ENCODE measurements at places on chromosomes 1 and 21.

GRCh38 chr21:28253961-28254360 is 738.7 kb downstream of the LTN1 start:
- DNase-seq = no peak

DNA sequence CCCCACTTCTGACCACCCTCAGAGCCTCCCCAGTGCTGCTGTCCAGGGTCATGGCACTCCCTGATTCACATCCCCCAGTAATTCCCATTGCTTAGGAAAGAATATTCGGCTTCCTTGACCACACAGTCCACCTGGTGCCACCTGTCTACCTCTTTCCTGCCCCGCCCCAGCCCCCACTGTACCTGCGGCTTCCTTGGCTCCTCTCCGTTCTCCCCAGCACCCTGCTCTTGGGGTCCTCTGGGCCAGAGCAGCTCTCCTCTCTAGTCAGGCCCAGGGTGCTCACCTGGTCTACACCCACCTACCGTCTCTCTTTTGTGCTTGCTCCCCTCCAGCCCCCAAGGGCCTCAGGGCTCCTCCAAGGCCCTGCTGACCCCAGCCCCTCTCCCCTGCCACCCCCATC is 142.6 kb downstream of the PEX14 start:
- DNase-seq = no peak

DNA sequence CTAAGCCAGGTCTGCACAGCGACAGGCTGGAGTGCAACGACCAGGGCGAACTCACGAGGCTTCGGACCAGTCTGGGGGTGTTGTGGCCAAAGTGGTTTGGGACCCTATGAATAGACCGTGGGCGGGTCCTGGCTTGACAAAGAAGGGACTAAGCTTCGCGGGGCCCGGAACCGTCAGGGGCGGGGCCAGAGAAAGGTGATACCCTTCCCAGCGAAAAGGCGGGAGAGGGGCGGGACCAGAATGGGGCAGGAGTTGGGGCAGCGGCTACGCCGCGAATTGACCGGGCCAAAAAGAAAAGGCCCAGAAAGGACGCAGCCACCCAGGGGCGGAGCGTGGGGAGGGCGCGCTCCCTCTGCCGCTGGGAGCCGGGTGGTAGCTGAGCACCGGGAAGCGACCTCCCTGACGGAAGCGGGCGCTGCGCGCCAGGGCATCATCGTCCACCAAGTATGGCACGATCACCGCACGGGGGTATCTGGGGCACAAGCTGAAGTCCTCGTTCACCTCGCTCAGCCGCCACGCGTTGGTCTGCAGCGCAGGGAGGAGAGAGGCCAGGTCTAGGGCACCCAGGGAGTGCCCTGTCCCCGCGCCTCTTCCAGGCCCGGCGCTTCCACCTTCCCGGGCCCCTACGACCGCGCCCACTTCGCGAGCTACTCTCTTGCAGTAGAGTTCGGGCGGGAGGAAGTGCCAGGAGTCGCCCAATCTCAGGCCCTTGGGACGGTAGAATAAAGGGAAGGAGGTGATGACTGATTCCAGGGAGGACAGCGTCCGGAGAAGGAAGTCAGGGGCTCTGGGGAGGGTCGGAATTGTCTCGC is 6.7 kb upstream of the FAM167B start:
- peak; percentile 77 for DNase-seq

GRCh38 chr1:22273686-22274681 is 131.1 kb upstream of the WNT4 start:
- no peak for DNase-seq

GRCh38 chr1:219544163-219544846 is 68.6 kb downstream of the ZC3H11B start:
- peak; percentile 16 for DNase-seq

DNA sequence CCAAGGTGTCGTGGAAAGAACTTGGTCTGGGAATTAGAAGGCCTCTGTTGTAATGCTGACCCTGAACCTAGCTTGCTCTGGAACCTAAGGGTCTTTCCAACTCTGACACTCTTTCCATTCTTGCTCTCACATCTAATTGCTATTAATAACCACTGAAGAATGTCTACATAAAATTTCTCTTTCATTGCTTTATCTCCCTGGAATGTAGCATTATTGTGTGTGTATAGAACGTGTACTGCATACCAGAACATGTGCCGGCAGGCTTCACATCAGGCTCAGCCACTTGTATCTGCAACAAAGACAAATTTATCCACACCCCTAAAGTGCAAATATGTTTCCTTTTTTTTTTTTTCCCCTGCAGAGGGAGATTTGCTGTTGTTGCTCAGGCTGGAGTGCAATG is 13.9 kb upstream of the LAX1 start:
- no peak for DNase-seq

- no peak for DNase-seq
These were observed 259.9 kb downstream of the FAF1 start for GRCh38 chr1:50700214-50700613.

- DNase-seq = no peak
These were observed 326.1 kb downstream of the NCAM2 start for GRCh38 chr21:21324297-21324696.

- DNase-seq = no peak
These were observed 11.2 kb downstream of the UBE2Q1 start for GRCh38 chr1:154547105-154547732.

GRCh38 chr1:157360023-157360390 is 192.3 kb downstream of the FCRL5 start:
- no peak for DNase-seq

- DNase-seq = no peak
These were observed 183.7 kb downstream of the CLIC6 start for GRCh38 chr21:34852448-34852847.

DNA sequence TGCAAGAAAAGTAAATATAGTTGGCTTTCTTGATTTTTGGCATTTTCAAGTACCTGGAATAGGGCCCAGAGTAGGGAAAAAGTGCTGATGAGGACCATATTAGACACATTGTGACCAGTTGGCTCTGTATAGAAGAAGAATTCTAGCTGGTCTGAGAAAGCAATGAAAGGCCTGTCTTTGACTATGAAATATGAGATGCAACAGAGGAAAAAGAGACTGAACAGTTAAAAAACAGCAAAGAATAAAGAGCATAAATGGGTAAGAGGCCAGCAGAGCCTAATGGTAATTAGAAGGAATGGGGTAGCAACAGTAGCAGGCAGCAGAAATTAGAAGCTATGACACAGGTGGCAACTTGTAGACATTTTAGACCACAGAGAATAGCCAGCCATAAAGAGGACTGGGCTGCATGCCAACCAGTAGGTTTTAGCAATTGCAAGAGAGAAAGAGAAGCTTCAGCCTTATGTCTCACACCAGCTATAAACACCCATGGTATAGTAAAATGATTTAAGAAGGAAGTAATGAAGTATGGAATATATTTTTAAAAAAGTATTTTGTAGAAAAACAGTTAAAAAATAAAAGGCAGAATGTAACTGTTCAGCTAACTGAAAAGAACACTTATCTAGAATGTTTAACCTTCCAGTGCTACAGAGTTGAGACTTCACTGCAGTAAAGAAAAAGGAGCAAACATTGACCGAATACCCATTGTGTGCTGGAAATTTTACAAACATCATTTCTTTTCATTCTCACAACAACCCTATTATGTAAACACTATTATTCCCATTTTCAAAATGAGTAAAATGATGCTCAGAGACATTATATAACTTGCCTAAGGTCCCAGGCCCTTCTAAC is 114.1 kb downstream of the LHX4 start:
- no peak for DNase-seq

DNA sequence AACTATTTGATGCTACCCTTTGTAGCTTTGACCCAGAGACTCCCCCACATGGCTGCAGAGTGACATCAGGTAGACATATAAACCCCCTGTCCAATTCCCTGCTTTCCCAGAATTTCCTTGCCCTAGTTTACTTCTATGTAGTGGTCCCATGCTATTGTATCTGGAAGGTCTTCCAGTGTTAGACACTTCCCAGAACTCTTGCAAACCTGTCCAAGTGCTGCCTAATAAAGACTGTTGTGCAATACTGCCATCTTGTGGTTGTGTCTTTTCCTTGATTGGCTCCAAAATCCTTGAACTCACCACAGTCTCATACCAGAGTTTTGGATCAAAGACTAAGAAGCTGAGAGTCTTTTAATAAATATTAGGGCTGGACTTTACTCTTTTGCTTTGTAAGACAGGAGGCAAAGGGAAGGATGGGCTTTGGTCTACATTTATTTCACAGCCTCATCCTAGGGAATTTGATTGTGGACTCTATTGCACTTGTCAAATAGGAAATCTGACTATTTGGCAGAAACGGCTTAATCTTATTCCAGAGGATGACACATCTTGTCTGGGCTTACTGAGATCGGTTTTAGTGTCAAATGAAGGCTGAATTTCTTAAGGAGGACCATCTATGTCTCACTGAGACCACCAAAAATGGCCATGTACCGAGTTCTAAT is 169.9 kb downstream of the LRRC7 start:
- peak; percentile 79 for DNase-seq

- DNase-seq = no peak
These were observed 18.1 kb downstream of the SAMSN1 start for GRCh38 chr21:14527696-14528652.

- DNase-seq = no peak
These were observed 156.2 kb downstream of the TPR start for GRCh38 chr1:186218654-186219352.

- peak; percentile 54 for DNase-seq
These were observed 116.1 kb downstream of the SPATA17 start for GRCh38 chr1:217747156-217747769.

DNA sequence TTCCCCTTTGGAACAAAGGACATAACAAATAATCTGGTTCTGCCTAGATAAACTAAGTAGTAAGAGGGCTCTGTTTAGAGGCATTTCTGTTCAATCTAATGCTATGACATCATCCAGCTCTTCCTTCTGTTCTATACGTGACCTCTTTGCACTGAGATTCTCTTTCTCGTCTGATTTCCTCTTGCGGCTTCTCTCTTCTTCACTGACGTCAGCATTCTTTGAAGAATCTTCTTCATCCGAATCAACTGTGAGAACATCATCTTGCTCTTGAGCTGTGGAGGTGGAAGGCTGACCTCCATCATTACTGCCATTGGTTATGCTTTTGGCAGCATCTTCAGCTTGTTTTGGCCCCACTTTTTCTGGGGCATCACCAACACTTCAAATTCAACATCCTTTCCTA is 130.4 kb downstream of the HS2ST1 start:
- no peak for DNase-seq

GRCh38 chr1:64133036-64133435 is 70.4 kb upstream of the UBE2U start:
- no peak for DNase-seq

GRCh38 chr1:172818841-172819527 is 160.1 kb downstream of the FASLG start:
- no peak for DNase-seq

DNA sequence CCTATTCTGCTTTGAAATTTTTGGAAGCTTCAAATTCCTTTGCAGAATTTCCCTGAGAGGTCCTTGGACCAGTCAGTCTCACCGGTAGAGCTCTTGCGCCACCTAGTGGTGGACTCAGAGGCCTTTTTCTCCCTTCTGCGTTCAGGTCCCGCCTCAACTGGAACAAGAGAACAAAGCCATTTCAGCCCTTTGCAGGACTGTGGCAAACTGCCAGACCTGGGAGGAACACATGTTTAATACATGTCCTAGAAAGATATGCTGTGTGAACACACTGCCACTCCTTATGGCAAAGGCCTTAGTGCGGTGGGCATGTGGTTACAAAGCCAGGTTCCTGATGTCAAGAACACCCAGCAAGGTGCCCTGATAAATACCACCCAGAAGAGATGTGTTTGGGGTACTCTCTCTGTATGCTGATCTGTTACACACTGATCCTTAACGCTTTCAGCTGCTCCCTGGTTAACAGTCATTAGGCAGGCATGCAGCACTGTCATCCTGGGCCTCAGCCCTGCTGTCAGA is 82.2 kb upstream of the SSX2IP start:
- peak; percentile 82 for DNase-seq

- DNase-seq = no peak
These were observed 72.8 kb downstream of the CNST start for GRCh38 chr1:246638941-246639655.

DNA sequence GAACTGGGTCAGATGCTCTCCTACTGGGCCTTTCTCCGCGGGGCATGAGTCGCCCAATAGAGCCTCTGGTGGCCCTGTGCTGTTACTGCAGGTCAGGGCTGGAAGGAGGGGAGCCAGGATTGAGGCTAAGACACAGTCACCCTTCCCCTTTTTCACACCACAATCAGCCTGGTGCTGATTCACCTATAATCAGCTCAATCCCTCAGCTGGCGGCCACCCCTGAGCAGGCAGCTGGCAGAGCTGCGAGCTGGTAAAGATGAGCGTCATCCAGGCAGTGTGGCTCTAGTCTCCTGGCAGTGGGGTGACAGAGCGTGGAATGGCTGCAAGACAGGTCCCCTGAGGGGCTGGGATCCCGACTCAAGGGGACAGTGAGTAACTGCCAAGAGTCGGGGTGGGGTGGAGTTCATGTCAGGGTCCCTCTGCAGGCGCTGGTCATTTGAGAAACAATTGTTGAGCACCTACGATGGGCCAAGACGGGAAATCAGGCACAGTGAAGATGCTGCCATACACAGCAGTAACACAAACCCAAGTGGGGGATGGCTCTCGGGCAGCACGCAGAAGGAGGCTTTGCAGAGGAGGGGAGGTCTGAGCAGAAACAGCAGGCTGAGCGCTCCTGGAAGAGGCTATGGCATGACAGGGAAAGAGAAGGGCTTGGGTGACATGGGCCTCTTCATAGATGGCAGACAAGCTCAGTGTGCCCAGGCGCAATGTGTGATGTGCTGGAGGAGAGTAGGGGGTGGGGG is 21.8 kb downstream of the ATF3 start:
- peak; percentile 77 for DNase-seq

DNA sequence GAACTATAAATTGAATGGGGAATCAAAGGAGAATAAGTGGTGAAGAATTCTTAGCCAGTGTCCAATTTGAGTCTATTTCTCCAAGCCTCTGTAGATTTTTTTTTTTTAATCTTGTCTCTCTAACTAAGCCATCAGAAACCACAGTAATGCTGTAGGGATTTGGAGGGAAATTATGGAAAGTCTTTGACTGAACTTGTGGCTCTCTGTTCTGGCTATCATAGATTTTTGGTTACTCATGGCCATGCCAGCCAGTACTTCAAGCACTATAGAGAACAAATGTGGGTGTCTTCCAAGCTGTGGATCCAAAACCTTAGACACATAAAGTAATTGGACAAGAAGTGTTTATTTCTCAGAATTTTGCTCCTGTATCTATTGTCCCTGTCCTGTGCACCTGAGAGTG is 147.9 kb downstream of the LRRC40 start:
- DNase-seq = no peak

- DNase-seq = no peak
These were observed 146.7 kb upstream of the C1orf105 start for GRCh38 chr1:172273647-172274396.

- DNase-seq = peak; percentile 80
These were observed 65.8 kb downstream of the CD34 start for GRCh38 chr1:207845109-207845508.

DNA sequence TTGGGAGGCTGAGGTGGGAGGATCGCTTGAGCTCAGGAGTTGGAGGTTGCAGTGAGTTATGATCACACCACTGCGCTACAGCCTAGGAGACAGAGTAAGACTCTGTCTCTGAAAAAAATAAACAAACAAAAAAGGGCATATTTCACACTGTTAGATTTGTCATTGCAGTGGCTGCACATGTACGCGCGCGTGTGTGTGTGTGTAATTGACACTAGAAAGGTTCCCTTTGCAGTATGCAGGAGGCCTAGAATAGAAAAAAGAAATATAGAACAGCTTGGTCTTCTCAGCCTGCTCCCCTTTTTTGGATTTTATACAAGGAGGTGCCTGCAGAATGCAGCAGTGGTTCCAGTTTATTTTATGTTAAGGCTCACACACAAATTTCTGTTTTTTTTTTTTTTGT is 8.6 kb downstream of the MACO1 start:
- DNase-seq = no peak

GRCh38 chr1:58206749-58207148 is 339.8 kb downstream of the OMA1 start:
- no peak for DNase-seq
